ENCODE measurements at places on chromosomes 13 and 19.

DNA sequence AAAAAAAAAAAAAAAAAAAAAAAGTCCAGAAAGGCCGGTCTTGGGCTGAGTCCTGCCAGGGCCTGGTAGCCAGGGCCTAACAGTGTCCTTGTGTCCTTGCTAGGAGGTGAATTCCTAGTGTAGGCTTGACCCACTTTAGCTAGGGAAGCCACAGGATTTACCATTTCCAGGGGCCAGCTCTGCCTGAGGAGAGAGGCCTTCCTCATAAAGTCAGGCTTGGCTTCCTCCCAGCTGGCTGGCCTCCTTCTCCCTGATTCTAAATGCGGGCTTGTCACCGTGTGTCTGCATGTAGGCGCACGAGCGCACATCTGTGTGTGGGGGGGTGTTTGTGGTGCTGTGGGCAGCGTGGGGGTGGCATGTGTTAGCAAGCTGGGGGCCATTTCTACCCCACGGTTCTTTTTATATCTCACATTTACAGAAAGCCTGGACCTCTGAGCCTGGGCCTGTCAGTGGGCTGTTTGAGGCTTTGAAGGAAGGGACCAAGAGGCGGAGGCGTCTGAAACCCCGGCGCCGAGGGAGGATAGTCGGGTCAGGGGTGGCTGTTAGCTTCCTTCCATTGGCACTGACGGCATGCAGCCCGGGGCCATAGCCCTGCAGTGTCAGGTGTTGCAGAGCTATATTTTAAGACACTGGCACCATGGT is 31.7 kb downstream of the IER2 start:
- H3K36me3 ChIP-seq = no peaks in the 10 kb centered on the region
- H3K4me1 ChIP-seq = peaks cover 16% of the 10 kb centered on the region
- no peak overlapping the region for H3K4me3 ChIP-seq
- H3K27ac ChIP-seq = peak overlapping the region; percentile 43

GRCh38 chr13:95641291-95642027 is 3.0 kb downstream of the DZIP1 start:
- peaks cover 7% of the 10 kb centered on the region for H3K27me3 ChIP-seq
- H3K36me3 ChIP-seq = peaks cover 10% of the 10 kb centered on the region
- no peak overlapping the region for H3K27ac ChIP-seq
- peak; percentile 53 for DNase-seq

DNA sequence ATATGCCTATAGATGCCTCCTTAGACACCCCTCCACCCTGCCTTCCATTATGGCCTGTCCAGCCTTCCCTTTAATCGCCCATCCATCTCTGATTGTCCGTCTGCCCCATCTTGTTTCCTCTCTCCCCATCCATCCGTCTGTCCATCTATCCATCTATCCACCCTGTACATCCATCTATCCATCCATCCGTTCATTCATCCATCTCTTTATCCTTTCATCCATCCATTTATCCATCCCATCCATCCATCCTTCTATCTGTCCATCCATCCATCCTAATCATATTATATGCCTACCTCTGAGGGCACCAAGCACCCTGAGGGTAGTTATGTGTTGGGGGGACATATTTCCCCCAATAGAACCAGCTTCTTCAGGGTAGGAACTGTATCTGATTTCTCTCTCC is 23.1 kb downstream of the TRPM4 start:
- DNase-seq = no peak
- peaks cover 31% of the 10 kb centered on the region for H3K36me3 ChIP-seq
- no peak overlapping the region for H3K4me3 ChIP-seq
- H3K4me1 ChIP-seq = no peaks in the 10 kb centered on the region
- H3K27me3 ChIP-seq = no peaks in the 10 kb centered on the region

GRCh38 chr13:24220086-24220703 is 59.7 kb downstream of the SPATA13 start:
- no peak overlapping the region for H3K4me3 ChIP-seq
- H3K27me3 ChIP-seq = no peaks in the 10 kb centered on the region
- no peak overlapping the region for H3K27ac ChIP-seq
- H3K4me1 ChIP-seq = peaks cover 25% of the 10 kb centered on the region
- peak; percentile 83 for DNase-seq
- H3K36me3 ChIP-seq = no peaks in the 10 kb centered on the region

GRCh38 chr19:46913198-46913851 is 52.5 kb downstream of the ARHGAP35 start:
- no peak overlapping the region for H3K27ac ChIP-seq
- no peak for DNase-seq
- peaks cover under 1% of the 10 kb centered on the region for H3K36me3 ChIP-seq
- H3K4me1 ChIP-seq = no peaks in the 10 kb centered on the region
- H3K27me3 ChIP-seq = no peaks in the 10 kb centered on the region
- no peak overlapping the region for H3K4me3 ChIP-seq

GRCh38 chr13:56563663-56564062 is 577.1 kb upstream of the PRR20A start:
- H3K4me3 ChIP-seq = no peak overlapping the region
- no peaks in the 10 kb centered on the region for H3K4me1 ChIP-seq
- no peaks in the 10 kb centered on the region for H3K27me3 ChIP-seq
- H3K27ac ChIP-seq = no peak overlapping the region

GRCh38 chr13:99144306-99144705 is 56.3 kb upstream of the UBAC2 start:
- no peaks in the 10 kb centered on the region for H3K27me3 ChIP-seq
- H3K36me3 ChIP-seq = no peaks in the 10 kb centered on the region
- H3K4me1 ChIP-seq = no peaks in the 10 kb centered on the region
- peak; percentile 12 for DNase-seq
- no peak overlapping the region for H3K4me3 ChIP-seq

DNA sequence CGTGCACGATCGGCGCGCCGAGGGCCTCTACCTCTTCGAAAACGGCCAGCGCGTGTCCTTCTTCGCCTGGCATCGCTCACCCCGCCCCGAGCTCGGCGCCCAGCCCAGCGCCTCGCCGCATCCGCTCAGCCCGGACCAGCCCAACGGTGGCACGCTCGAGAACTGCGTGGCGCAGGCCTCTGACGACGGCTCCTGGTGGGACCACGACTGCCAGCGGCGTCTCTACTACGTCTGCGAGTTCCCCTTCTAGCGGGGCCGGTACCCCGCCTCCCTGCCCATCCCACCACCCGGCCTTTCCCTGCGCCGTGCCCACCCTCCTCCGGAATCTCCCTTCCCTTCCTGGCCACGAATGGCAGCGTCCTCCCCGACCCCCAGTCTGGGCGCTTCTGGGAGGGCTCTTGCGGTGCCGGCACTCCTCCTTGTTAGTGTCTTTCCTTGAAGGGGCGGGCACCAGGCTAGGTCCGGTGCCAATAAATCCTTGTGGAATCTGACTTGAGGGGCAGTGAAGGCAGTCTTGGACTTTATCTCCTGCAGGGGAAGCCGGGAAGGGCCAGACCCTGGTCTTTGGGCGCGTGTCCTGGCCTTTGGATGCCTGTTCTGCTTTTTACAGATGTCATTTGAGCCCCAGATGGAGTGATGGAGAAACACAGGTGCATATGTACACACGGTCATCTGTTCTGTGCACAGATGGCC is 2.2 kb downstream of the CLEC11A start:
- H3K36me3 ChIP-seq = peaks cover 9% of the 10 kb centered on the region
- peak; percentile 52 for DNase-seq
- H3K27ac ChIP-seq = peak overlapping the region; percentile 80
- peaks cover 60% of the 10 kb centered on the region for H3K4me1 ChIP-seq

DNA sequence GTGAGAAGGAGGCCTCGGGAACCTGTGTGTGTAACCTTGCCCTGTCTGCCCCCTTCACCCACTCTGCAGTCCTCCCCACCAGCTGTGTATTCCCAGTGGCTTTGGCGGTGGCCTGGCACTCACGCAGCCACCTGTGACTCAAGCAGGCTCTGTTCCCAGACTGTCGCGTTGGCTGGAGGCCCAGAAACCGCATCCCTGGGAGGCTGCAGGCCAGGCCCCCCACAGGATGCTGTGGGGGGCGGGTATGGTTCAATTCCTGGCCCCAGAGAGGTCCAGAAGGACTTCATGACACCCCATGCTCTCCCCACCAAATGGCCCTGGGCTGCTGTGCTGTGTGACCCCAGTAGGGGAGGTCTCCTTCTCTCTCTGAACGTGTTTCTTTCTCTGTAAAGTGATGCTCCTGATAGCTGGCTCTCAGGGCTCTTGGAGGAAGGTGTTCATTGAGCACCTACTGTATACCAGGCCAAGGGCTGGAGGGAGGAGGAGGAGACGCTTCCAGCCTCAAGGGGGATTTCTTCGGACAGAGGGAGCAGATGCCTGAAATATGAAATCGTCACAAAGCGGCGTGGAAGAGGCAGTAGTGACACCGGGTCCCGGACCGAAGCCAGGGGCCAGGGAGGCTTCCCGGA is 1.9 kb upstream of the LINGO3 start:
- peaks cover 27% of the 10 kb centered on the region for H3K4me1 ChIP-seq
- peak; percentile 57 for DNase-seq
- no peak overlapping the region for H3K27ac ChIP-seq
- H3K4me3 ChIP-seq = no peak overlapping the region
- no peaks in the 10 kb centered on the region for H3K36me3 ChIP-seq

GRCh38 chr13:48505597-48506091 is 27.2 kb downstream of the RCBTB2 start:
- H3K4me1 ChIP-seq = peaks cover 23% of the 10 kb centered on the region
- no peaks in the 10 kb centered on the region for H3K27me3 ChIP-seq
- peak overlapping the region; percentile 88 for H3K27ac ChIP-seq

DNA sequence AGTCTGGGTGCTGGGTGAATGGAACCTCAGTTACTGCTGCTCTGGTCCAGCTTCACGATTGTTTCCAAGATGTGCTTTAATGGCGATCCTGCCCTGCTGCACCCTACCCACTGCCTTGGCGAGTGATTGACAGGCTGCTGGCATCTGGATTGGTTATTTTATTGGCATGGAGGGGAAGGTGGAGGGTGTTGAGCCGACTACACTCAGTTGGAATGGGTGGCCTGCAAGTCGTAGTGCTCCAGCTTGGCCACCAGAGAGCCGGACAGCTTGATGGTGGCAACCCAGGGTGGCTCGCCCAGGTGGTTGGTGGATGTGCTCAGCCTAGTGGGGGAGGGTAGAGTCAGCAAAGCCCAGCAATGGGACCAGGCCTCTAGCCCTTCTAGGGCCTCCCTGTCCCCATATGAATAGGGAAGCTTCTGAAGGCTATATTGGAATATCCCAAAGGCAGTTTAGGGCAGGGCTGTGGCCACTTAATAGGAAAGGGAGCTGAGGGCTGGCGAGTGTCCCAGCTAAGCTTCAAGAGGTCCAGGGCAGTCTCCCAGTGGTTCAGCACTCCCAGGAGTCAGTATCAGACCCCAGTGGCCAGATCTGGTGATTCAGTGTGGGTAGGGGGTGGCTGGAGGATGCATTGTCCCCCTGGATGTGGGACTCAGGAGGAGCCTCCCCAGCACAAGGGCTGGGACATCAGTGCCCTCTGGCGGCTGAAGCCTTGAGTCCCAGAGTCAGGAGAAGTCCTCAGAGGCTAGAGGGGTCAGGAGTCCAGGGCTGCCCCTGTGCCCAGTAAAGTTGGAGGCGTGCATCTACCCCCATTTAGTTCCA is 3.4 kb downstream of the GGN start:
- DNase-seq = no peak
- H3K27me3 ChIP-seq = peaks cover 65% of the 10 kb centered on the region
- peaks cover 55% of the 10 kb centered on the region for H3K36me3 ChIP-seq

DNA sequence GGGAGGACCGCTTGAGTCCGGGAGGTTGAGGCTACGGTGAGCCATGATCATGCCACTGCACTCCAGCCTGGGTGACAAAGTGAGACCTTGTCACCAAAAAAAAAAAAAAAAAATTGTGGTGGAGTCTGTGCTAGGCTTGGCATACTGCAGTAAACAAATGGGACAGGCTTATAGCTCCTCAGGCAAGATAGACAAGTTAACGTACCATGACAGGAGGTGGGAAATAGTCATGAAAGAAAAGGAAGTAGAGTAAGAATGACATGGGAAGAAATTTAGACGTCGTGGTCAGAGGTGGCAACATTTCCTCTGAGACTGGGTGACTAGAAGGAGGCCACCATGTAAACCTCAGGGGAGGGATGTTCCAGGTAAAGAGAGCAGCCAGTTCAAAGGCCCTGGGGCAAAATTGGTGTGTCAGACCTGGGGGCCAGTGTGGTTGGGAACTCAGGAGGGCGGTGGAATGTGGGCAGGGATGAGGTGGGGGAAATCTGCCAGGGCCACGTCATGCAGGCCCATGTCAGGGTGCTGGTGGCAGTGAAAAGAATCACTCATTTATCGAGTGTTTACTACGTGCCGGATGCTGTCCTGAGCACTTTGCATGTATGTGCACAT is 5.6 kb downstream of the SNRPA start:
- peaks cover 12% of the 10 kb centered on the region for H3K4me1 ChIP-seq
- no peak for DNase-seq
- H3K36me3 ChIP-seq = peaks cover 66% of the 10 kb centered on the region
- H3K4me3 ChIP-seq = no peak overlapping the region

DNA sequence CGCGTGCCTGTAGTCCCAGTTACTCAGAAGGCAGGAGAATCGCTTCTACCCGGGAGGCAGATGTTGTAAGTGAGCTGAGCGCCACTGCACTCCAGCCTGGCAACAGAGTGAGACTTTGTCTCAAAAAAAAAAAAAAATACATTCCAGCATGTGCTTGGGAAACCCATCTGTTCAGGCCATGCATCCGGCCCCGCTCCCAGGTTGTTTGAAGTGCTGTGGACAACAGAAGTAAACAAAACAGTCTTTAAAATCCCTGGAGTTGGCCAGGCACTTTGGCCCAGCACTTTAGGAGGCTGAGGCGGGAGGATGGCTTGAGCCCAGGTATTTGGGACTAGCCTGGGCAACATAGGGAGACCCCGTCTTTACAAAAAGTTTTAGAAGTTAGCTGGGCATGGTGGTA is 3.2 kb upstream of the PTPRS start:
- H3K4me3 ChIP-seq = no peak overlapping the region
- peaks cover 17% of the 10 kb centered on the region for H3K4me1 ChIP-seq
- no peaks in the 10 kb centered on the region for H3K36me3 ChIP-seq
- peaks cover 30% of the 10 kb centered on the region for H3K27me3 ChIP-seq

DNA sequence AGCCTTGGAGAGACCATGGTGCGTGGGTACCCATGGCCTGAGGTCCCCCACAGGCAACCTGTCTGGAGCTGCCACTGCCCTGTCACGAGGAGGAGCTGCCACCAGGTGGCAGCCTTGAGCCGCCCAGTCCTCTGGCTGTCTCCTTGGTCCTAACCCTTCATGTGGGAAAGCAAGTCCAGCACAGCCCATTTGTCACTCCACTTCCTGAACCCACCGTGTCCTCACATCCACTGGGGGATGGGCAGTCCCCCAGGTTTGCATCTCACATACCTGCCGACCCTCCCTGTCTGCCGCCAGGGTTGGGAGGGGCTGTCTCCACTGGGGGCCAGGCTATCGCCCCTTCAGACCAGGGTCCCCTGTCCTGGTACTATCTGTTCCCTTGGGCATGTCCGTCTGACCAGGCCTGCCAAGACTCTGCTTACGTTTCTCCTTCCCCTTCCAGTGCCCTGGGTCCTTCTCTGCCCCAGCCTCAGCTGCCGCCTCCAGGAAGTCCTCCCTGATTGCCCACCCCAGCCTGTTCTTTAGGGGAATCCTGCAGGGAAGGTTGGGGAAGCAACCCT is 4.5 kb downstream of the FAM174C start:
- DNase-seq = peak; percentile 90
- H3K27me3 ChIP-seq = peaks cover 22% of the 10 kb centered on the region
- H3K36me3 ChIP-seq = peaks cover 31% of the 10 kb centered on the region

- H3K36me3 ChIP-seq = no peaks in the 10 kb centered on the region
- no peaks in the 10 kb centered on the region for H3K27me3 ChIP-seq
- no peak overlapping the region for H3K4me3 ChIP-seq
- peak overlapping the region; percentile 62 for H3K27ac ChIP-seq
- DNase-seq = peak; percentile 75
Measured at GRCh38 chr13:40613192-40613818, 53.1 kb downstream of the FOXO1 start.

Measured in muscle of leg (tissue), 16 donors.